ENCODE measurements at places on chromosomes 1 and 21.

DNA sequence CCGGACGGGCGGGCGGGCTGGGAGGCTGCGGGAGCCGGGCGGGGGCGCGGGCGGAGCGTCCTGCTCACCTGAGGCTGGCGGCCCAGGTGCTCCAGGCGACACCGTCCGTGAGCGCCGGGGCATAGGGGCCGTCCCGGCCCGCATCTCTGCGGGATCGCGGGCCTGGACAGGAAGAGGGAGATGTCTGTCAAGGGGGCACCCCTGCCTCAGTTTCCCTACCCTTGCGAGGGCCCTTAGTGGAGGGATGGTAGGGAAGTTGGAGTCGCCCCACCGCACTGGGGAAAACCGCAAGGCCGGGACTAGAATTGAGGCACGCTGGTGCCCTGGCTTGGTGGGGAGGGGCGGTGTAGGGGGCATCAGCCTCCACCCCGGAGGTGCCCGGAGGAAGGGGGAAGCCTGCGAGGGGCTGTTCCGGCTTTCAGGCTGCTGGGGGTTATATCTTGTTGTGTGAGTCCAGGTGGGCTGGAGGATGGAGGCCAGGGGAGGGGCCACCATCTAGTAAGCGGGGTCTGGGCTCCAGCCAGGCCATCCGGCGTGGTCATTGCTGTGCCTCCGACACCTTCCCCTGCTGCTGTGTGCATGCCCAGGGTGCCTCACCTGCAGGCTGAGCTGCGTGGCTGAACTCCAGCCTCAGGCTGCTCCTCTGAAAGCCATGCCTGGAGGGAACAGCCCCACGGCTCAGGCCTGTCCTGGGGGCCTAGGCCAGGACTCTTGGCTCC is 580 bp downstream of the VWA1 start:
- DNase-seq, result no peak

DNA sequence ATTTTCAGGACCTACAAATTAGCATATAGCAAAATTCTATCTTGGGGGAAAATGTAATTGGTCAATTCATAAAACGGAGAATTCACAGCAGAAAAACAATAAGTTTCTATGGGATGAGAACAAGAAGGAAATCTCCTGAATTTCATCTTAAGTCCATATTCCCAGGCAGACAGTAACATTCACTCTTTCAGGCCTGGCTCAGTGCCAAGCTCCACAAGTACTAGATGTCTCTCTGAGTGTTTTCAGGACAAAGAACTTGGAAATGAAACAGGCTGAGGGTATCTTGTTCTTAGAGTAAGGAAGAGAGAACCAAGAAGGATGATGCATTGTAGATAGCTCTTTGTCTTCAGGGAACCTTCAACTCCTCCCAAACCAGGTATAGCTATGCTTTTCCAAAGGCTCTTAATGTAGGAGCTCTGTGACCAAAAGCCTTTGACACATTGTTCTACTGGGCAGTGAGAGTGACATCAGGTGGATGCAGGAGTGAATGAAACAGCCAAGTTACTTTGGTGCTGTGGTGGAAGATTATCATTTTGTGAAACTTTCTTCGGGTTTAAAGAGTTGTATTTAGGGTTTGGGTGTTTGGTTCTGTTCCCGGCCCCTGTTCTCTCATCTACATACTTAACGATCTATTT is 298.3 kb downstream of the GPATCH2 start:
- DNase-seq, result no peak

DNA sequence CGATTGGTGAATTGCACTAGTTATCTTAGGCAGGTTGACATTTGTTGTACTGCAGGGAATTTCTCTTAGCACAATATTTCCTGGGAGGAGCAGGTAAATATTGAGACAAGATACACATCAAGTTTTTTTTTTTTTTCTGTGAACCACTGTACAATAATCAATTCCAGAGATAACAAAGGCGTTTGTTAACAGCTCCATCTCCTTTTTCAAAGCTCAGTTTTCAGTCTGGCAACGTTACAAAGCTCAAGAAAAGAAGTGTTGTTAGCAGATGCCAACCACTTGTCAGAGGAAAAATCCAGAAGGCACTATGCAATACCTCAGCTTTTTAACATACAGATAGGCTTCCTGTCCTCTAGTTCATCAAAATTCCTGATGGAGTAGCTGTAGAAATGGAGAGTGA is 40.9 kb upstream of the DAB1 start:
- no peak for DNase-seq

DNA sequence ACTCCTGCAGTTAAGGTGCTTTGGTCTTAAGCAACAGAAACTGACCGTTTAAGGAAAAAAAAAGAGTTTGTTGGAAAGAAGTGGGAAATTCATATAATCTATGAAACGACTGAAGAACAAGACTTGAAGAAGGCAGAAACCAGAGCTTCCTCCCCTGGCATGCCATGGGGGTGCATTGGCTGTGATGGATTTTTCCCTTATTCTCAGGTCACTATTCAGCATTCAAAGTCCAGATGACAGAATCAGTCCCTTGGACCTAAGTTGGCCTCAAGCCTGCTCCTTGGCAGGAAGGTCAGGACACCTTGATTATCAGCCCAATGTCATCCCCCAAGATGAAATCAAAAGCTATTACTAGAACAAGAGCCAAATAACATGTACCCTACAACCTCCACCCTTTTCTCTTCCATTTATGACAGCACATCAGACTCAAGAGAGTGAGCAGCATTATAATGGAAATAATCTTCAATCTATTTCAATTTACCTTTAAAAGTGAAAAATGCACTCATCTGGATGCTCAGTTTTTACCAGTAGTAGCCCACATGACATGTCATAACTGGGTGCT is 15.8 kb upstream of the TMEM9 start:
- DNase-seq, result no peak

DNA sequence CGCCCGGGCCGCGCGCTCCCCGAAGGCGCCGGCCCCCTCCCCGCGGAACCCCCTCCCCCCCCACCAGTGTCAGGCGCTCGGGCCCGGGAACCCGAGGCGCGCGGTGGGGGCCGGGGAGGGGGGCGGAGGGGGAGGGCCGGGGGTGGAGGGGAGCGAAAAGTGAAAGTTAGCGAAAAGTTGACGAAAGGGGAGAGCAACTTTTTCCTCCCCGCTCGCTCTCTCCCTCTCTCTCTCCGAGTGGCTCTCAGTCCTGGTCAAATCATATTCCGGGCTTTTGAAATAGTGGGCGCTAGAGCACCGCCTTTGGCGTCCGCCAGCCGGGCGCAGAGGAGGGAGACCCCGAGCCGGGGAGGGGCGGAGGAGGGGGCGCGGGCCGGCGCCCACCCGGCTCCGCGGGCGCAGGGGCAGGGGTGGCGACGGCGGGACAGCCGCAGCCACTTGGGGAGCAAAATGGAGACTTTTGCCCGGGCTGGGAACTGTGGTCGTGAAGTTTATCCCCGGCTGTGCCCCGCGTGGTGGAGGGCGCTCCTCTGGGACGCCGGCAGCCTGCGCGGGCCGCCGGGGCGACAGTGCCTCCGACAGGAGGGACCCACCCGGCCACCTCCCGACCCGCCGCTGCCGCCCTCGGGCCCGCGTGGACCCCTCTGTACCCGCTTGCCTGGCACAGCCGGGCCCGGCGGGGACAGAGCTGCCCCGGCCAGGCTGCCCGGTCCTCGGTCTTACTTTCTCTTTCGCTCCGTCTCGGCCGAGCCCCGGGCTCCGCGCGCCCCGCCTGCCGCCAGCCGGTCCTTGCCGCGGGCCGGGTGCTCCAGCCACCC is 697 bp downstream of the PRDM16 start:
- no peak for DNase-seq

DNA sequence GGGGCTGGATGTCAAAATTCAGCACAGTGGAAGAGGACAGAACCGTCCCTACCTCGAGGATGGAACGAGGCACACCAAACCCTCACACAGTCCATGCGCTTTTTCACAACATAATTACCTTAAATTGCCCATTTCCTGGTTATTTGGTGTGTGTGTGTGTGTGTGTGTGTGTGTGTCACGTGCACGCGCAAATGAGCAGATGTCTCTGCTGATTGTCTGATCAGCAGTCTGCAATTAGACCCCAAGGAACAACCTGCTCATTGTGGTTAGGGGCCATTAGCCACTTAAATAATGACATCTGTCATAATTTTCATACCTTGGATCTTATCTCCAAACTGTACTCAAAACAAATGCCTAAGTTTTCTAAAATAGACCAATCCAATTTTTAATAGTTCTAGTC is 23.2 kb downstream of the AVPR1B start:
- no peak for DNase-seq

GRCh38 chr1:18849261-18849711 is 10.2 kb downstream of the TAS1R2 start:
- no peak for DNase-seq

- no peak for DNase-seq
These were observed 557.3 kb downstream of the USP25 start for GRCh38 chr21:16287046-16287445.

DNA sequence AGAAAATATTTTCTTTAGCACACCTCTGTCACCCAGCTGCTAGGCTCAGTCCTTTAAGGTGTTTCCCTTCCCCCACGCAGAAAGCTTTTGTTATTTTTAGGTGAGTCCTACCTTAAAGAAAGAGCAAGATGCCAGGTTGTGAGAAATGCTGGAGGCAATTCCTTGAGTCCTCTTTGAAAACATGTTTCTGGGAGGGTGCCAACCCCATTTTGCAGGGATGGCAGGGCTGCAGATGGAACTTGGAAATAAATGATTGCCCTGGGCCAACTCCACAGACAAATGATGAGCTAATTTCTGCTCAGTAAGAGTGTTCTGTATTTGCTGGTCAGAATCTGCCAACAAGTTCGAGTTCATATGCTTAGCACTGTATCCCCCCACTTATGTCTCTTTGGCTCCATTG is 119.2 kb upstream of the RAB3GAP2 start:
- DNase-seq, result no peak

DNA sequence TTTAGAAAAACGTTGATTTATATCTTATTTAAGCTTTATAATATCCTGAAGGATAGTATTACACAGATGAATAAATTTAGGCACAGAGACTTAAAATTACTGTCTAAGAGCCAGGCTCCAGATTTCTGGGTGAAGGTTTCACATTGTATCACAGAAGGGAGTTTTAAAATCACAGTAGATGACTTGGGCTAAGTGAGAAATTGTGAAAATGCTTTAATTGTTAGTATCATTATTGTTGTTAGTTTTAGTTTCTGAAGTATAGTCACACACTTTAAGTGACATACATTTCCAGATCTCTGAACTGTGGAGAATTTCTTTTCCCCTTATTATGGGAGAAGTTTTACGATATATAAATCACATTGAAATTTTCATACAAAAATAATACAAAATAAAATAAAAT is 83.5 kb downstream of the NDUFS5 start:
- DNase-seq, result no peak

- DNase-seq, result no peak
These were observed 67.2 kb downstream of the SLC37A1 start for GRCh38 chr21:42580793-42581321.

GRCh38 chr1:188444526-188444925 is 1615.8 kb downstream of the PLA2G4A start:
- DNase-seq, result no peak

GRCh38 chr1:101313356-101313755 is 76.5 kb downstream of the S1PR1 start:
- no peak for DNase-seq

GRCh38 chr1:228979774-228980173 is 244.5 kb downstream of the RHOU start:
- no peak for DNase-seq

DNA sequence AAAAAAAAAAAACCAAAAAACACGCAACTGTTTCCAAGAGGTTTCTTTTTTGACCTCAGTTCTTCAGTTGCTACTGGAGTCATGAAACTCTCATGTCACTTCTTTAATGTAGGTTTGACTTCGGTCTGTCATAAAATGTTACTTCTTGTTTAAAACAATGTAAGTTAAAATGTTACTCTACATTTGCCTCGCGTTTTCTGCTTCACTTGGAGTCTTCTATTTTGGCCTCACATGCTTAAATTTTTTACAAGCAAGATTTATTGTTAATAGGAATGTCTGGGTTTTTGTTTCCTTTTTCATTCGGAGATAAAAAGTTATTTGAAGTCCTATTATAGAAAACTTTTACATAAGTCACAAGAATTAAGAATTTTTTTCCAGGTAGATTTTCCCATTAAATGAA is 880.2 kb downstream of the LTN1 start:
- no peak for DNase-seq

DNA sequence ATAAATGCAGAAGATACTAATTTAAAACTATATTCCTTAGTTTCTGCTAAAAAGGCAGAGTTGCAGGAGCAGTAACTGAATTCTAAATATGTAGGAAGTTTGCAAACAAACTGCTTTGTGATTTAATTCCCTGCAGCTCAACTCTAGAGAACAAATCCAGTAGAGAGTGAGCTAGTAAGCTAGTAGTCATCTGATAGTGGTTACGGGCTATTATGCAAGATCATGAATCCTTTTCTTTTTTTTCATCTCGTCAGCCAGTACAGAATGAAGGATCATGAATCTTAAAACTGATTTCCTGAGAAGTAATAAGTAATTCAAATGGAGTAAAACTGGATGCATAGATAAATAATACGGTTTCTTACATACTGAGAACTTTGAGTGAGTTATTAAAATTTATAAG is 3.3 kb downstream of the DPH5 start:
- no peak for DNase-seq

DNA sequence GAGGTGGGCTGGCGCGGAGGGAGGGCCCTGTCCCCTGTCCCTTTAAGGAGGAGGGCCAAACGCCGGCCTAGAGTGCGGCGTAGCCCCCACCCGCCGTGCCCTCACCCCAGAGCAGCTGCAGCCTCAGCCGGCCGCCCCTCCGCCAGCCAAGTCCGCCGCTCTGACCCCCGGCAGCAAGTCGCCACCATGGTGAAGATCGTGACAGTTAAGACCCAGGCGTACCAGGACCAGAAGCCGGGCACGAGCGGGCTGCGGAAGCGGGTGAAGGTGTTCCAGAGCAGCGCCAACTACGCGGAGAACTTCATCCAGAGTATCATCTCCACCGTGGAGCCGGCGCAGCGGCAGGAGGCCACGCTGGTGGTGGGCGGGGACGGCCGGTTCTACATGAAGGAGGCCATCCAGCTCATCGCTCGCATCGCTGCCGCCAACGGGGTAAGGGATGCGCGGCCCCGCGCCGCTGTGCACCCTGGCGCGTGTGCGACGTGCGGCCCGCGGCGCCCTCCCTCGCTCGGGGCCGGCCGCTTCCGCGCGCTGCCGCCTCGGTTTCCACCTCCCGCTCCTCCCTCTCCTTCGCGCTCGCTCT is at the start of gene PGM1:
Gene PGM1 (plus strand): TSS at position 109 of the 583 bp plus-strand sequence. CDS start 78 bp downstream, at position 187.
- peak; percentile 67 for DNase-seq

DNA sequence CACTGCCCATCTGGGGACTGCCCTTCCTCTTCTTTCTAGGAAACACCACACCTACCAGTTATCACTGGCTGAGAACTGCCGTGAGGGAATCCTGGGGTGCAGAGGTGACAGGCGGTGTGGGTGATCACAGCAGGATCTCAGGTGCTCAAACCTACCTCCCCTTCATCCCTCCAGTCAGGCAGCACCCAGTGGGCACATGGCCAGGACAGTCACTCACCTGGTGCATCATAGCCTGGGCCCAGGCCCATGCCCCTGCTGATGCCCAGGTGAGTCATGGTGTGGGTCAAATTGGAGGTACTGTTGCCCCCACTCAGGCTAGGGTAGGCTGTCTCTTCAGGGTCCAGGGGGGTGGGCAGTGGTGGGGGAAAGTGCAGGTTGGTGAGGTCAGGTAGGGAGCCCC is 5.3 kb upstream of the DENND4B start:
- DNase-seq, result no peak

Data from stimulated activated CD4-positive, alpha-beta T cell treated with anti-CD3 and anti-CD28 coated beads, Interleukin-15, amount 100 ng/mL, for 1 hour (primary cell).